ENCODE measurements at places on chromosomes 6 and 20.

GRCh38 chr6:141199074-141199473 lies 933.7 kb upstream of the GJE1 start:
- no peak for DNase-seq

GRCh38 chr6:42101186-42101657 lies 41.2 kb downstream of the C6orf132 start:
- no peak for DNase-seq

DNA sequence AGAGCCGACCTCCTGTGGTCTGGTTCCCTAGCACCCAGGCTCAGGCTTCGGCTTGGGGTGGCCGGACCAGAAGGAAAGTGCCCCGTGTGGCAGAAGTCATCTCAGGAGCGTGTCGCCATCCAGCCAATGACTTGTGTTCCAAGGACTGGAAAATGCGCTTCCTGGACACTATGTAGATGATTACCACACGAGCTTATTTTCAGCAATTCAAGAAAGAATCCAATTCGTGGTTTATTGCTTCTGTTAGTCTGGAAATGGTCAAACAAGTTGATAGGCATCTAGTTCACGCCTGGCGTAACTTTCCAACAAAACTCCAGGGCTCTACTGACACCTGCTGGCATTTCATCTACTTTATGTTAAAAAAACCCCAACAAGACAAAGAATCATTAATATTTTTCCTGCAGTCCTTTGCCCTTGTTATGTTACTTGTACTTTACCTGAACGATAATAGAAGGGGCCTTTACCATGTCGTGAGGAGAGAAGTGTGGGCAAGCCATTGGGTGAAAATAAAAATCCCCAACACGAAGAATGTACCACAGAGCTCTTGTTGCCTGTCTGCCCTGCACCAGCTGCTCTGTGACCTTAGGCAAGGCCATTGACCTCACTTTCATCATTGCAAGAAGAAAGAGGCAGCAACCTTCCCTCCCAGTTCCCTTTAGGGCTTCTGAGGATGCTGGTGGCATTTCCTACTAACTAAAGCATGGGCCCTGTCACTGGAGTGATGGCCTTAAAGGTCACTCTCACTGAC lies 154.7 kb upstream of the LAMP5 start:
- no peak for DNase-seq

DNA sequence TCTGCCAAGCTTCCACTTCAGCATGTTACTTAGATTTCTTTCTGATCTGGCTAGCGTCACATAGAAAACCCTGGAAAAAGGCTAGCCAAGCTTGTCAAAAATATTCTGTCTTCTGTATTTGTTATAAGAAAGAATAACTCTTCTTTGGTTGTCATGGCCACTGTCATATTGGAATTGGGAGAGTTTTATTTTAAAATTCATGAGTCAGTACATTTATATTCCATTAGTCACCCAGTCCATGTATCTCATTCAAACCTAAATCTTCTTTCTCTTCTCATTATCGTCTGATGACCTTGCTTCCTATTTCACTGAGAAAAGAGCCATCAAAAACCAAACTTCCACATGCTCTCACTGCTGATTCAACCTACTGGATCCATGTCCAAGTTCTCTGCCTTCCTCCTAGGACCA lies 65.7 kb downstream of the EPM2A start:
- no peak for DNase-seq

- DNase-seq, result no peak
These were observed 120.3 kb upstream of the MOCS1 start for GRCh38 chr6:40054602-40055001.

DNA sequence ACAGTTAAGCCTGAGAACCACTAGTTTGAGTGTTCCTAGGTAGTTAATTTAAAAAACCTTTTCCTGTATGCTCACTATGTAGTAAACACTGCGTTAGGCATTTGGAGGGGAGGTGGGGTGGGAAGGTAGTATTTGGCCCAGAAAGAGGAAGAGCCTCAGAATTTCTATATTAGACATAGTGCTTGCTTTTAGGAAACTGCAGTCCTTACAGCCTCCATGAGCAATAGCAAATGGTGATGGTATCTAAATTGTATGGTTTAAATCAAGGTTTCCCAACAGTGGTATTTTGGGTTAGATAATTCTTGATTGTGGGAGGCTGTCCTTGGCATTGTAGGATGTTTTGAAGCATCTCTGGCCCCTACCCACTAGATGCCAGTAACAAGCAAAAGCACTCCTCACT lies 61.5 kb upstream of the RIPOR2 start:
- DNase-seq, result no peak

GRCh38 chr6:7703148-7703680 lies 22.7 kb upstream of the BMP6 start:
- no peak for DNase-seq

- no peak for DNase-seq
These were observed 47.6 kb downstream of the CPXM1 start for GRCh38 chr20:2752567-2753460.

- DNase-seq, result no peak
These were observed 8.7 kb downstream of the CTNNBL1 start for GRCh38 chr20:37702403-37703034.

GRCh38 chr6:44511126-44511525 lies 123.6 kb downstream of the CDC5L start:
- DNase-seq, result no peak

DNA sequence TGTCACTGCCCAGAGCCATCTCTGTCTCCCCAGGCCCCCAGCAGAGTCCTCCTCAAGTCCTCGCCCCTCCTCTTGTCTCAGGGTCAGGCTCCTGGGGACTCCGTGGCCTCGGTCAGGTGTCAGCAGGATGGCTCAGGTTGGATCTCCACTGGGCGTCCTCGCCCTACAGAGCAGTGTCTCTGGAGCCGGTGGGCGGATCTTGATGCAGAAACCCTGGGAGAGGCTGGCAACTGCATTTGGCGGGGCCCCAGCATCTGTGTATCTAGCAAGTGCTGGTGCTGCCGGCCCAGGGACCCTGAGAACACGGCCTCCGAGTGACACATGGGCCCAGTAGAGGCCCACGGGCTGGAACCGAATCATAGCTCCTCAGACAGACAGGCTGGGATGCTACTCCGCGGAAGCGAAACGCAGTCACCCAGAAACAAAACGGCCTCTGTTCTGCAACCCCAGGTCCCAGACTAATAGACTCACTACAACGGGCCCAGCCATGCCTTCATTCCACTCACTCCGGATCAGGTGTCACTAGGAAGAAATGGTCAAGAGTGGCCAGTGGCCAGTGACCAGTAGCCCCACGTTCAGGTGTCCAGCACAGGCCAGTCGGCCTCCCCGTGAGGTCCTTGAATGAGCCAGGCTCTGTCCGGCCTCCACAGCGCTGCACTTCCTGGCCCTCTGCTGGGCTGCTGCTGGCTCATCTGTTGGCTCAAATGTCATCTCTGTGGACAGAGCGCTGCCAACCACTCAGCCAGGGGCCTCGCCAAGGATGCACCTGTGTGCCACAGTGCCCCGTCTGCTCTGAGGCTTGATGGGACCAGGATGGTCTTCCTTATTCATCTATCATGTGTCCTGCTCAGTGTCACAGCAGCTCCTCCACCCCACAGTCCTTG lies 12.6 kb upstream of the FRMD1 start:
- no peak for DNase-seq

- DNase-seq, result no peak
These were observed 6.3 kb upstream of the HDDC2 start for GRCh38 chr6:125307964-125308615.

DNA sequence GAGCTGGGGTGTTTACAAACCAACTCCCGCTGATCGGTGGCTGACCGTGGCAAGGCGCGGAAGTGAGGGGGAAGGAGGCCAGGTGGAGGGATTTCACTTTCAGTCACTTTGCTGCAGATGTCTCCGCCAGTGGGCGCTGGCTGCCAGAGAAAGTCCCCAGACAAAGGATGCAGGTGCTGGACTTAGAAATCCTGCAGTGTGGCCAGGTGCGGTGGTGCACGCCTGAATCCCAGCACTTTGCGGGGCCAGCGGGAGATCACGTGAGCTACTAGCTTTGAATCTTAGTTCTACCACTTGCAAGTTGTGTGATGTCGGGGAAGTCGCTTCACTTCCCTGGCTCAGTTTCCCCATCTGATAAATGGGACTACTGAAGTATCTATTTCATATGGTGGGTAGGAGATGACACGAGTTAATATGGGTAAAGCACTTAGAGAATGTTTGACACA lies 180.4 kb downstream of the ZNF217 start:
- DNase-seq, result peak; percentile 10

- DNase-seq, result no peak
These were observed 145.8 kb downstream of the PACRG start for GRCh38 chr6:162873537-162873936.

- no peak for DNase-seq
These were observed 188.1 kb downstream of the CDC5L start for GRCh38 chr6:44575644-44576043.

DNA sequence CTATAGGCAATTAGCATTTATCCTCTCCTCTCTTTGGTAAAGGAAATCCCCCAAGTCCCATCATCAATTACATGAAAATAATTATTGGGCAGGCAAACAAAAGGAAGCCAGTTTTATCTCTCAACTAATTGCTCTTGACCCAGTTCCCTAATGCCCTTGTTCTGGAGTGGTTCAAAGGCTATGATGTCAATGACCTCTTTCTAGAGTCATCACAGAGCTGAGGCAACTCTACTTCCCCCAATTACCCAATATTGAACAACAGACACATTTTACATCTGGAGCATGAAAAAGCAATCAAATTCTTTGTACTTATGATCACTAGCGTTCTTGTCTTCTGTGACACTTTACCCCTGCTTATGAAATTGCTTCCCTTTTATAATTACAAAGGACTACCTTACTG lies 43.5 kb downstream of the NT5E start:
- no peak for DNase-seq
